HFFc6 (cell line): ENCODE measurements at places on chromosomes 2 and 18. TPM values are rescaled to one million over a fixed set of nuclear protein-coding genes. Genes with fewer than 3 reads are reported as not detected.

HOXD3 gene
- total RNA-seq, result not detected in 2 replicates

PDE1A gene
- total RNA-seq, result 3.6 to 6.9 TPM (median 4.8 TPM) in 3 replicates

MAB21L4 gene
- total RNA-seq, result not detected in 2 replicates

VAMP8 gene
- 0.31 to 0.63 TPM (median 0.53 TPM) in 3 replicates for total RNA-seq

DNA sequence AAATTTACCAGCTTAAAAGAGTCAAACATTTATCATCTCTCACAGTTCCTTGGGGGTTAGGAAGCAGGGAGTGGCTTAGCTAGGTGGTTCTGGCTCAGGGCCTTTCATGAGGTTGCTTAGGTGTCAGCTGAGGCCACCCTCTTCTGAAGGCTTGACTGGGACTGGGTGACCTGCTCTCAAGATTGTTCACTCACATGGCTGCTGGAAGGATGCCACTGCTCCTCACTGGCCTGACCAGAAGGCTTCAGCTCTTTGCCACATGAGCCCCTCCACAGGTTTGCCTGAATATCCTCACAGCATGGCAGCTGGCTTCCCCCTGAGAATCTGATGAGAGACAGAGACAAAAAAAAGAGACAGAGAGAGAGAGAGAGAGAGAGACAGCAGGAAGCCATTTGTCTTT is 17.3 kb upstream of the RNF152 start:
- no peak for DNase-seq
